ENCODE measurements at places on chromosomes 6 and 20. TPM values are rescaled to one million over a fixed set of nuclear protein-coding genes. Genes with fewer than 3 reads are reported as not detected.

The DSP gene
- 119 TPM for total RNA-seq

The LY6G6C gene
- not detected for total RNA-seq

The RXRB gene
- total RNA-seq, result 19.2 TPM

- no peak for DNase-seq
Measured at GRCh38 chr6:116012951-116013350, 47.7 kb downstream of the FRK start.

DNA sequence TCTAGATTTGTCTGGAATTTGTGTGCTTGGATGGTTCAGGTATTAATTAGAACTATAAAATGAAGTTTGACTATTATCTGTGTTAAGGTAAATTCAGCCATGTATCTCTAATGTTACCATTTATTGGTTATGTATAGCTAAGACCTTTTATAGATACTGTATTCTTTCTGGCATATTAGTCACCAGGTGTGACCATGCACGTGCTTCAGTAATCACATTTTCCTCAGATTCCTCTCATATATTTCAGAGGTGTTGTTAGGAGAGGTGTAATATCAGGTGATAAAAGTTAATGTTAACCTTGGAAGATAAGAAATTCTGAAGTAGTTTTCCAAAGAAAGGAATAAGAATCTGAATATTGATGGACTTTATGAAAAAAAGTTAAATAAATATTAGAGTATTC, 194.5 kb upstream of the KHDRBS2 start:
- DNase-seq, result no peak

- no peak for DNase-seq
Measured at GRCh38 chr20:19212821-19213502, 520 bp downstream of the SLC24A3 start.

- no peak for DNase-seq
Measured at GRCh38 chr6:155436981-155437749, 18.5 kb downstream of the NOX3 start.

DNA sequence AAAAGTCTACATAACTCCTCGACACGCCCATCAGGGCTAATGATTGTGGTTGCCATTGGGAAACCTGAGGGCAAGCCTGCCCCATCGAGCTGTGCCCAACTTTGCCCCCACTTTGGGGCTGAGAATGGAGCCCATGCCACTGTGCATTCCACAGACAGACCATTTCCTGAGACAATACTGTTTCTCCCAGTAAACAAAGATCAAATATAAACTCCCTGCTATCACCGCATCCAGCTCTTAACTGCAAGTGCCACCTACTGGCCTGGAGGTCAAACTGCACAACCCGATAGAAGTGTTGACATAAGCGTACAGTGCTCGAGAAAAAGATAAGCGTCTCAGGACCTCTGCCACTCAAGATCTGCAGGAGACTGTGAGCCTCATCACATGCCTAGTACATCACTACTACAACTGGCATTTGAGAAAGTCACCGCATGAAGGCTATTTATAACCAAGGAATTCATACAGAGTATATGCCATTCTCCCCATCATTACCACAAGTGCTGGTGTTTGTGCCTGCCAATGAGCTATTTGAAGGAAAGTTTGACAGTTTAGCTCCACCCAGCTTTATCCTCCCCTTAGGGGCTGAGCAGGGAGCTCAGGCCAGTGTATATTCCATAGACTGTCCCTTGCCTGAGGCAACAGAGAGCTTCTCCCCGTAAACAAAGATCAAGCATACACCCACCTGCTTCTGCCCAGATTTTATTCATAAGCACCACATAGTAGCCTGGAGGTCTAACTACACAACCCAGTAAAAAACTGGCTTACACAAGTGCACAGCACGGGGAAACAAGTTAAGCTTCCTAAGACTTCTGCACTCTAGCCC, 4.5 kb upstream of the DEFB126 start:
- DNase-seq, result no peak

Measured in osteoblast (primary cell).